ENCODE measurements at places on chromosomes 6 and 20.

DNA sequence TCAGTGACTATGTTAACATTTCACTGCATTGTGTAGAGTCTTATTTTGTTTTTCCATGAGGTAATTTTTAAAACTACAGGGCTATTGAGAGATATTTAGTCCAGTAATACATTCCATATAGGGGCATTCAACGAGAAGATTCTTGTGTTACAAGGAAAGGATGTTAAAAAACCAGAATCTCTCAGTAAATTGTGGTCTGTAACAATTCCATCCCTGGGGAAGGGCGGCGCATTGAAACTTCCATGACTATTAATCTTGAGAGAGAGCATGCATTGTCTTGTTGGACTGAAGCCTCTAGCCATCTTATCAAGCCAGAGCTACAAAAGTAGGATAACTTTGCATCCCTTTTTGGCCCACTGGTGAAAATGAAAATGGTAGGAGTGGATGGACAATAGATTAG, 119.7 kb downstream of the BCKDHB start:
- DNase-seq: no peak

DNA sequence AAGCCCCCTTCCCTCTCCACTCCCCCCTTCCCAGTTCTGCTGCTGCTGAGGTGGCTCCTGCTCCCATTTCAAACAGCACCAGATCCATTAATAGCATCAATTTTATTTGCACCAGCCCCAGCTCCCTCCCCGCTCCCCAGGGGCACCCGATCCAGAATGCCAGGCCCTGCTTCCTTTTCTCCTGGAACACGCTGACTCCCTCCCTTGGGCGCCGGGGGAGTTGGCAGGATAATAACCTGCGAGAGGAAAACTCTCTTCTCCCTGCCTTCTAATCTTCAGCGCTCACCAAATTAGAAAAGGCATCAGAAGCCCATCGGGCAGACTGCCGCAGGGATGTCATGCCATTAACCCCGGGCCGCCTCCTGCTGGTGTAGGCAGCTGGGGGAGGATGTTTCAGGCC, 77.8 kb downstream of the NCR2 start:
- DNase-seq: no peak

- DNase-seq: no peak
Measured at GRCh38 chr6:1250489-1251197, 61.3 kb upstream of the FOXQ1 start.

- no peak for DNase-seq
Measured at GRCh38 chr6:96542702-96543101, 20.2 kb upstream of the FHL5 start.

DNA sequence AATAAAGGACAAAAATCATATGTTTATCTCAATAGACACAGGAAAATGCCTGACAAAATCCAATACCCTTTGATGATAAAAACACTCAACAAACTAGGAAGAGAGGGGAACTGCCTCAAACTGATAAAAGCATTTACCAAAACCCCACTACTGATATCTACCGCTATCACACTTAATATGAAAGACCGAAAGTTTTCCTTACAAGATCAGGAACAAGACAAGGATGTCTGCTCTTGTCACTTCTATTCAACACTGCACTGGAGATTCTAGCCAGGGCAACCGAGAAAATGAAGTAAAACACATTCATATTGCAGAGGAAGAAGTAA, 25.1 kb downstream of the GZF1 start:
- DNase-seq: no peak

GRCh38 chr6:46170357-46171289, at the start of gene ENPP5:
ENPP5 (minus strand) TSS chr6:46170980; CDS start chr6:46168262, 2,718 bp downstream.
- peak; percentile 7 for DNase-seq

DNA sequence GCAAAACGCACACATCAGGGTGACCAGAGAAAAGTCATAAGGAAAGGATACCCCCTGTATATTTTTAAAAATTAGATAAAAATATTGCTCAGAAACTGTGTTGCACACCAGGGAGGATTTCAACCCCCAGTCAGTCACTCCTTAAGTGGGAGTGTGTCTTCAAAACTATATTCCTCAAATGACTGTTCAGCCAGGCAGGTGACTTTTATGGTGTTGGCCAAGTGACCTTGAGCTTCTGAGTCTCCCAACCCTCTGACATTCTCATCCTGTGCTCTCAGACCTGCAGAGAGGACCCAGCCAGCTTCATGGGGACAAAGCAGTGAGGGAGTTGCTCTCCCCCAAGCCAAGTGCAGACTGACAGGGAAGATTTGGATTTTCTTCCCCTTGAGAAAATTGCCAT, 311.9 kb upstream of the JARID2 start:
- no peak for DNase-seq

DNA sequence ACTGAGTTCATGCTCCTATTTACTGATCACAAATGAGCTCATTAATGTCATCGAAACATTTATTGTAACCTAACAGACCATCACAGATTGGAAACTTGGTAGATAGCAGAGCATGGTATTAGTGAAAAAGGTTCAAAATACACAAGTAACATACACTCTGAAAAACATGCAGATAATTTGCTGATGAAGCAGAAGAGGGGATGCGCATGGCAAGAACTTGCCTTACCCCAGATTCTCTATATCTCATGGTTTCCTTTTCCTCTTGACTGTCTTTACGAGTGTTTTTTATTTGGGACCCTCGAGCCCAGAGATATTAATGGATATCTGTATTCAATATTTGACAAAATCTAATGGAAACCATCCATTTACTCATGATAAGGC, 37.6 kb downstream of the QRSL1 start:
- no peak for DNase-seq

GRCh38 chr6:232982-233640, 59.2 kb upstream of the DUSP22 start:
- DNase-seq: no peak

All from activated CD4-positive, alpha-beta T cell treated with anti-CD3 and anti-CD28 coated beads, Interleukin-2, amount 50 U/mL, for 24 hours (primary cell).